ENCODE measurements at places on chromosomes 1 and 21. TPM values are rescaled to one million over a fixed set of nuclear protein-coding genes. Genes with fewer than 3 reads are reported as not detected.

DNA sequence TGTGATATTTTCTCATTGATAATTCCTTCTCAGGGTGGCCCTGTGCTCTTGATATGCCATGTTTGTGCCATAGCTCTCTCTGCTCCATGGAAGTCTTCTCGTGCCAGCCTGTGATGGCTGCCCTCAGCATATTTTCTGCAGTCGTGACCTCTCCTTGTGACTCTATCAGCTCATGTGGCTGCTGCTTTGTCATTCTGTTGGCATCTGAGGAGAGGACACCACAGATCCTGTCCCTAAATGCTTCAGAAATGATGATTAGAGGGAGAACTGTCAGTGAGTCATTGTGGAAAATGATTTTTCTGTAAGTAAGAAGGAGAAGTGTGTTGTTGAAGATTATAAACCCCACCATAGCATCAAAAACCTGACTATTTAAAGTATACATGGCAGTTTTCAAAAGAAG lies 286.0 kb downstream of the ADGRL2 start:
- DNase-seq = no peak

DNA sequence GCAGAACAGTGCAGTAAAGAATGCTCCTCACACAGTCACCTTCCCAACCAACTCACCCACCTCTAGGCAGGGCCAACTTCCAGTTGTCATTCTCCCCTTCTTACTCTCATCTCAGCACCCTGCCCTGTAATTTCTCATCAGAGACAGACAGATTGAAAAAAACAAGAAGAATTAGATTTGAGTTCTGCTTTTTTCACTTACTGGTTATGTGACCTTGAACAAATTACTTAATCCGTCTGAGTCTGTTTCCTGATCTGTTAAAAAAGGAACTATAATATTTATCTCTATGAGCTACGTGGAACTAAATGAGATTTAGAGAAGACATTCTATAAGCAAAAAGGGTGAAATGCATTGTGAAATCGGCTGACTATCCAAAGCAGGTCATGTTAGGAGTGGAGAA lies 330.3 kb downstream of the ZNF326 start:
- DNase-seq = no peak

- DNase-seq = no peak
These were observed 21.6 kb downstream of the PSEN2 start for GRCh38 chr1:226891846-226892523.

DNA sequence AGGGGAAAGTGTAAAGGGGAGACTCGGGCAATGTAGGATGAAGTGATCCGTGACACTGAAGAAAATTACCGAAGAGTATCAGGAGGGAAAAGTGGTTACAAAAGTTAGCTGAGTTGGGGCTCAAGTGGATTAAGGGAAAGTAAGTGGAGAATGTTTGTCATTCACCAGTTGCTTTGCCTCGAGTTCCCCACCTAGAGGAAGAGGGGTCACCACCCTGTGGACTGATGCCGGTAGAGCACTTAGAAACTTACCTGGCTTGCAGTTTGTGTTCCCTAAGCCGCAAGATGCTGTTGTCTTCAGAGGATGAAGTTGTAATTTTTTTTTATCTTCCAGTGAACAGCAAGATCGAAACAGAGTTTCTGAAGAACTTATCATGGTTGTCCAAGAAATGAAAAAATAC lies 1.0 kb downstream of the PER3 start:
- DNase-seq = no peak

DNA sequence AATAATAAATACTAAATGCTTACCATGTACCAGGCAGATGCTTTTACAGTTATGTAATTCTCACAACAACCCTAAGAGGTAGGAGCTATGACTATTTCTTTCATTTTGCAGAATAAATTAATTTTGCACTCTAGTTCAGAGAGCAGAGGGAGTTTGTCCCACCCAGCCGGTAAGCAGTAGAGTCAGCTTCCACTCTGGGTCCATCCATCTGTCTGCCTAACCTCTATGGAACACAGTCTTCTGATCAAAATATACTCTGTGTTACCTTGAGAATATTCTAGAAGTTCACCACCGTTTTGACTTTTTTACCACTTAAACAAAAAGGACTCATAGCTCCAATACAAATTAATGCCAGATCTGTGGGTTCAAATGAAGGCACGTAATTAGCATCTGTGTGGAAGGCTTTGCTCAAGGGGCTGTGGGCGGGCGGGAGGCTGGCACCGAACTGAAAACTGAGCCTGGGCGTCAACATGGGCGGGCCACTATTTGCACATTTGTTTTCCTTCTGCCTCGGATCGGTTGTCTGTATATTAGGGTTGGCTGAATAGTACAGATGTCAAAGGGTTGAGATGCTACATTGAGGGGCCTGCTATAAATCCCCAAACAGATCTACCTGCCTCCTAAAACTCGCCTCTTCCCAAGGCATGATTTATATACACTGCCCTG lies 33.1 kb upstream of the LMO4 start:
- DNase-seq = no peak

DNA sequence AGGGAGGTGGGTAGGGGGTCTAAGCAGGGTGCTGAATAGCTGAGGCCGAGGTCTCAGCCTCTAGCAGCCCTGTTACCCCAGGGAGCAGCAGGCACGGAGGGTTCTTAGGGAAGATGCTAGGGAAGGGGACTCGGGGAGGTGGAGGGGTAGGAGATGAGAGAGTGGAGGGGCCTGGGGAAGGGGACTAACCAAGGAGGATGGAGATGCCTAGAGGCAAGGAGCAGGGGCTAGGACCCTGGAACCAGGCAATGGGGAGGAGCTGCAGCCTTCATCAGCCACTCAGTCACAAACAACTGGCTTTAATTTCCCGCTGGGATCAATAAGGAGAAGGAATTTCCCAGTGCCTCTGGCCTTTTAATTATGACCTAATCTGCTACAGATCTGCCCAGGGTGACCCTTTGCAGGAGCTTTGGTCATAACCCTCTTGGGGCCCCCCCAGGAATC lies 2.9 kb upstream of the CRABP2 start:
- DNase-seq = no peak

DNA sequence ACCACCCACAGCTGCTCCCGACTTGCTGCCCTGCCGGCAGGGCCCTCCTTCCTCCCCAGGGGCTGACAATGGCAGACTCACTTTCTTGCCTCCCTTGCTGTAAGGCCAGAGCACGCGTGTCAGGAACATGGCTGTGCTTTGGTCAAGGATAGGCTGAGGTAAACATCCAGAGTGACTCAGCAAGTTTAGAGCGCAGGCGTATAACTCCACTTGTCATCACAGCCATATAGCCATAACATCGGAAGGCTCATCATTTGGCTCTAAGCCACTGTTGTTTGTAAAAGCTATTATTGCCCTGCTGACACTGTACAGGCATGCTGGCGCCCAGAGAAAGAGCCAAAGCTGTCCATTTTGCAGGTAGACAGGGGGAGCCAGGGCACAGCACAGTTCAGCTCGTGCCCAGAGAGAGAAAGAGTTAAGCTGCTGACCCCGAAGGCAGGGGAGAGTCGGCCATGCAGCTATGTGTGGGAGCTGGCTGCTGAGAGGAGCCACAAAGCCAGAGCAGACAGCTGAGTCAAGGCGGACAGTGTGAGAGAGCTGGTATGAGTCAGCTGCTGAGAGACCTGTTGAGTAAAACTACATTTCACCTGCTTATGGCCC lies 60.6 kb downstream of the GNG4 start:
- DNase-seq = no peak

- DNase-seq = no peak
These were observed 37.2 kb downstream of the ADSS2 start for GRCh38 chr1:244414543-244414942.

DNA sequence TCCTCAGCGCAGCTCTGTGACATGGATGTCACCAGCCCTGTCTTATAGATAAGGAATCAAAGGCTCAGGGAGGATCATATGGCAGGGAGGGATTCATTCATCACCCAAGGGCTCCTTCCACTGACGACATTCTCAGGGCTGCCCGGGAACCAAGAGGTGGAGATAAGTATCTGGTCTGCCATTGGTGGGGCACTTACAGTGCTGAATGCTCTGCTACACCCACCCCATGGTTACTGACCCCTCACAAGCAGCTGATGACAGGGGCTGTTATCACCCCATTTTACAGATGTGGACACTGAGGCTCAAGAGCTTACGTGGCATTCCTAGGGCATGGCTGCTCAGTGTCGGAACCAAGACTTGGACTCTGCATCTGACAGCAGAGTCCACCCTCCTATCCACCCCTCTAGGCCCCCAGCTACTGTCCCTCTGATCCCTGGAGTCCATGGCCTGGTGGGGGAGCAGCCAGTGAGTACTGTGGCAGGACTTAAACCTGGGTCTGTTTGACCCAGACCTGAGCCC lies 155.1 kb downstream of the PTPRU start:
- no peak for DNase-seq

Gene FCMR
- polyA plus RNA-seq = 2.5 TPM

Gene NPR1
- 72.5 TPM for polyA plus RNA-seq

Gene UMODL1
- polyA plus RNA-seq = 0.10 TPM

Gene TRIM17
- polyA plus RNA-seq = 7.8 TPM

Gene AGMAT
- 39.6 TPM for polyA plus RNA-seq
